ENCODE measurements at places on chromosomes 2 and 18. TPM values are rescaled to one million over a fixed set of nuclear protein-coding genes. Genes with fewer than 3 reads are reported as not detected.

The IL36B gene
- not detected for total RNA-seq

The GREB1L gene
- not detected for total RNA-seq

The ADGRF3 gene
- total RNA-seq = 0.38 TPM

DNA sequence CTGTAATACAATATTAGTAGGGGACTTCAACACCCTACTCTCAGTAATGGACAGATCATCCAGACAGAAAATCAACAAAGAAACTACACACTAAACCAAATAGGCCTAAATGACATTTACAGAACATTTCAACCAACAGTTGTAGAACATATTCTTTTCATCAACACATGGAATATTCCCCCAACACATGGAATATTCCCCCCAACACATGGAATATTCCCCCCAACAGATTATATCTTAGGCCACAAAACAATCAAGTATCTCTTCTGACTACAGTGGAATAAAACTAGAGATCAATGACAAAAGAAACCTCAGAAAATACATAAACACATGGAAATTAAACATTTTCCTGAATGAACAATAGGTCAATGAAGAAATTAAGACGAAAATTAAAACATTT is 187.2 kb upstream of the RBBP8 start:
- H3K4me1 ChIP-seq = peaks cover 3% of the 10 kb centered on the region
- H3K27me3 ChIP-seq = no peaks in the 10 kb centered on the region
- H3K4me3 ChIP-seq = no peak overlapping the region

DNA sequence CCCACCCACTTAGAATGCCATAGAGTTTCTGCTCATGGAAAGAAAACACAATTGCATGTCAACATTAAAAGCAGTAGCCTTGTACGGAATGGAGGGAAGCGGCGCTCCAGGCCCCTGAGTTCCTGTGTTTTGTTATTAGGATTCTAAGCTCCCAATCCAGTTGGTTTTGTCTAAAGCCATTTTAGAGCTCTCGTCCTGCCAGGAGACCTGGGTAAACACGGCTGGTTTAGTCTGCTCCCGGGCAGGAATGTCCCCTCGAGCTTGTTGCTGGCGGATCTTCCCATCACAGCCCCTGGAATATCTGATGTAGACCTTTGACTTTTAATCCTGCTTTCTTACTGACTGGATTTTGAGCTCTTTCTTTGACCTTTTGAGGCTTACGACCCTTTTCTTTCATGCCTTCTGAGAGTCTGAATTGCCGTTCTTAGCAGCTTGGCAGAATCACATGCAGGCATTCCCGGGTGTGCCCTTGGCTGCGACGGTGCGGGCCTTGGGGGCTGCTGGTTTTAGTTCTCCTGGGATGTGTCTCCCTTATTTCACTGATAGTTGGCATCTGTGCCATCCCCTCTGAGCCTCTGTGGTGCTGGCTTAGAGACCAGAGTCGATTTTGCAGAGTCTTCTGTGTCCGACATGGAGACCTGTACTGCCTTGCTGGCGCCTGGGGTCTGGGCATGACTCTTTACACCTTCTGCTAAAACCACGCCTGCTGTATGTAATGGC is 25.4 kb downstream of the GREB1 start:
- H3K27me3 ChIP-seq = no peaks in the 10 kb centered on the region
- no peak overlapping the region for H3K4me3 ChIP-seq
- no peak for DNase-seq
- H3K4me1 ChIP-seq = peaks cover 16% of the 10 kb centered on the region
- H3K36me3 ChIP-seq = no peaks in the 10 kb centered on the region

GRCh38 chr2:98583816-98584618 is 24.3 kb downstream of the COA5 start:
- H3K27me3 ChIP-seq = no peaks in the 10 kb centered on the region
- no peaks in the 10 kb centered on the region for H3K4me1 ChIP-seq

- no peaks in the 10 kb centered on the region for H3K27me3 ChIP-seq
- no peaks in the 10 kb centered on the region for H3K4me1 ChIP-seq
- no peak overlapping the region for H3K4me3 ChIP-seq
- no peaks in the 10 kb centered on the region for H3K36me3 ChIP-seq
- no peak for DNase-seq
Observed at GRCh38 chr2:240387669-240388358, 47.6 kb upstream of the GPC1 start.
